ENCODE measurements at places on chromosomes 6 and 20.

DNA sequence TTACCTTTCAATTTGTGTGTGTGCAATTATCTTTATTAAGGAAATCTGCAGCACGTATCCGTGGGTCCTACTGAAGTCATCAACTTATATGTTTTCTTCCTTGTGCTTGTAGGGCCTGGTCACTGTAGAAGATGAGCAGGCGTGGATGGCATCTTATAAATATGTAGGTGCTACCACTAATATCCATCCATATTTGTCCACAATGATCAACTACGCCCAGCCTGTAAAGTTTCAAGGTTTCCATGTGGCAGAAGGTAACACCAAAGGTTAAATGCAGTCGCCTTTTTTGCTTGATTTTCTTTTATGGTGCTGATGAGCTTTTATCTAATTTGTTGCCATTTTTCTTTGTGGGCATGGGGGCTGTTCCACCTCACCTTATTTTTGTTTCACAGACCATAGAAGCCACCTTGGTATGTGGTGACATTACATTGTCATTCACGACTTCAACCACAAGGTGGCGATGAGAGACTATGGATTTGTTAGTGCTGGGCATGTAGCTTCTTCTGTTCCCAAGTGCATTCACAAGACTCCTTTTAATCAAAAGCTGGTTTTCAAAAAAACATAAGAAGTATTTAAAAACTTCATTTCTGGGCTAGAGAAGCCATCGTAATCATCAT lies 106.5 kb upstream of the LAMP5 start:
- DNase-seq: no peak

GRCh38 chr6:116280161-116280932 lies 617 bp upstream of the TSPYL1 start:
- no peak for DNase-seq

GRCh38 chr20:46031701-46032254 lies 2.8 kb downstream of the SLC12A5 start:
- no peak for DNase-seq

DNA sequence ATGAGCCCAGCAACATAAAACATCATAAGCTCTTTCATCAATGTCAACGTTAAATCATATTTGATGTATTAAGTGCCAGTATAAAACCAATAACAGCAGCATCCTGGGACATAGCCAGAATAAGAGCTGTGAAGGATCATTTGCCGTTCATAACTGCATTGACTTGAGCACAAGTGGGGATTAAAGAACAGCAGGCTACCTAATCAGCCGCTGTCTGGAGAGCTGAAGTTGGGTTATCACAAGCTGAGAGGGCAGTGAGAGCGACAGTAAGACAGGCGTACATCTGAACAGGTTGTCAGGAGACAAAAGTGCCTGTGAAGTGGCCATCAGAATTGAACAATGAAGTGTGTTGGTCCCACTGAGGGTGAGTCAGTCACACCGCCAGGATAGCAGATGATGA lies 269.6 kb downstream of the GRIK2 start:
- no peak for DNase-seq

- no peak for DNase-seq
These were observed 71.4 kb downstream of the FOXA2 start for GRCh38 chr20:22512911-22513489.

DNA sequence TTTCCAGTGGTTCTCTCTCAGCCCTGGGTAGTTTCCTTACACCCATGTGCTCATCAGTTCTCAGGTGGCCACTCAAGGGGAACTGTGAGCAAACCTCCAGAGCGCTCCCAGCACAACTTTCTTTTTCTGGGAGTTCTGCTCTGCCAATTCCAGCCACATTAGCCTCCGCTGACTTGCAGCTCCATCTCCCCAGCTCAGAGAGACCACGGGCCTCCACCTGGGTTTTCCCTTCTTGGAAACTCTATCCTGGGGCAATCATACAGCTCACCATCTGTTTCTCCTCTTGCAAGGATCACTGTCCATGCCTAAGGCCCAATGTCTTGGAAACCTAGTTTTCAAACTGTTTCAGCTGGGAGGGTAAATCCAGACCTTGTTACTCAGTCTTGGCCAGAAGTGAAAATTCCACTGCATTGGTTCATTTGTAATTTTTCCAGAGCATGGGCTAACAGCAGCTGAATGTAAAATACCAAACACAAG lies 129.9 kb downstream of the EYA2 start:
- DNase-seq: no peak

- no peak for DNase-seq
These were observed 22.6 kb downstream of the DYNLT1 start for GRCh38 chr6:158621694-158622544.

GRCh38 chr20:59817846-59818615 lies 115.4 kb downstream of the SYCP2 start:
- DNase-seq: no peak

DNA sequence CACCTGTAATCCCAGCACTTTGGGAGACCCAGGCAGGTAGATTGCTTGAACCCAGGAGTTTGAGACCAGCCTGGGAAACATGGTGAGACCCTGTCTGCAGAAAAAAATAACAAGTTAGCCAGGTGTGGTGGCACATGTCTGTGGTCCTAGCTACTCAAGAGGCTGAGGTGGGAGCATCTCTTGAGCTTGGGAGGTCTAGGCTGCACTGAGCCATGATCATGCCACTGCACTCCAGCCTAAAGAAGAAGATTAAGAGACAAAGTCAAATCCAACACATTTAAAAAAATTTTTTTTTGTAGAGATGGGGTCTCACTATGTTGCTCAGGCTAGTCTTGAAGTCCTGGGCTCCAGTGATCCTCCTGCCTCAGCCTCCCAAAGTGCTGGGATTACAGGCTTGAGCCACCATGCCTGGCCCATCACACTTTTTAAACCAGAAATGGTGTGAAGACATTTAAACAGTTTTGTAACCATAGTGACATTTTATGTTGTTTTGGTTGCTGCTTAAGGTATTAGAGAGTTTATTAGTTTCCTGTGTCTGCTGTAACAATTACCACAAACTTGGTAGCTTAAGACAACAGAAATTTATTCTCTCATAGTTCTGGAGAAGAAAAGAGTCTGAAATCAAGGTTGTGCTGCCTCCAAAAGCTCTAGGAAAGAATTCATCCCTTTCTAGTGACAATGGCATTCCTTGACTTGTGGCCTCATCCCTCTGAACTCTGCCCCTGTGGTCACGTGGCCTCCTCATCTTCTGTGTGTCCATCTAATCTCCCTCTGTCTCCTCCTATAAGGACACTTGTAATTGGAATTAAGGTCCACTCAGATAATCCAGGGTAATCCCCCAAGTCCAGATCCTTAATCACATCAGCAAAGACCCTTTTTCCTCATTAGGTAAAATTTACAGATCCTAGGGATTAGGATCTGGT lies 104.6 kb upstream of the TNFAIP3 start:
- no peak for DNase-seq

DNA sequence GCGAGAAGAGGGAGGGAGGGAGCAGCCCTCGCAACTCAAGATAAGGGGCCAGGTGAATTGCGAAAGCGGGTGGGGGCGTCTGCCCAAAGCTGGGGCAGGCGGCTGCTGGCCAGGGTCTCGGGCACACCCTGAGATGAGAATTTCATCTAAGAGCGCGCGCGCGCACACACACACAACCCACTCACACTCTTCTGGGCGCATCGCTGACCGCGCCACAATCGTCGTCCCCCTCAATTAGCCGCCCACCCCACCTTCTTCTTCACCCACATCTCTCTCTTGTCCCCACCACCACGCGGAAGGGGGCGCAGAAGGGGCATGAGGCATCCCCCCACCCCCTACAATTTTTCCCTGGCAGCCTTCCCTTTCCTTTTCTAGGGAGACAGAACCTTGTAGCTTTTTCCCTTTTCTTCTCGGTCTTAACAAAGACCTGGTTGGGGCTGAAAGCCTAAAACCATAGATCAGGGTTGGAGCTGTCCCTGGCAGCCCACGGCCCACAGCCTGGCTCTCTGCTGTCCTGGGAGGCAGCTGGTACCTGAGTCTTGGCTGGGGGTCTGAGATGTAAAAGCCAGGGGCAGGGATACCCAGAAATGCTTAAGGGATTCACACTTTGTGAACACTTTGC lies 737 bp upstream of the PTPRT start:
- DNase-seq: no peak

DNA sequence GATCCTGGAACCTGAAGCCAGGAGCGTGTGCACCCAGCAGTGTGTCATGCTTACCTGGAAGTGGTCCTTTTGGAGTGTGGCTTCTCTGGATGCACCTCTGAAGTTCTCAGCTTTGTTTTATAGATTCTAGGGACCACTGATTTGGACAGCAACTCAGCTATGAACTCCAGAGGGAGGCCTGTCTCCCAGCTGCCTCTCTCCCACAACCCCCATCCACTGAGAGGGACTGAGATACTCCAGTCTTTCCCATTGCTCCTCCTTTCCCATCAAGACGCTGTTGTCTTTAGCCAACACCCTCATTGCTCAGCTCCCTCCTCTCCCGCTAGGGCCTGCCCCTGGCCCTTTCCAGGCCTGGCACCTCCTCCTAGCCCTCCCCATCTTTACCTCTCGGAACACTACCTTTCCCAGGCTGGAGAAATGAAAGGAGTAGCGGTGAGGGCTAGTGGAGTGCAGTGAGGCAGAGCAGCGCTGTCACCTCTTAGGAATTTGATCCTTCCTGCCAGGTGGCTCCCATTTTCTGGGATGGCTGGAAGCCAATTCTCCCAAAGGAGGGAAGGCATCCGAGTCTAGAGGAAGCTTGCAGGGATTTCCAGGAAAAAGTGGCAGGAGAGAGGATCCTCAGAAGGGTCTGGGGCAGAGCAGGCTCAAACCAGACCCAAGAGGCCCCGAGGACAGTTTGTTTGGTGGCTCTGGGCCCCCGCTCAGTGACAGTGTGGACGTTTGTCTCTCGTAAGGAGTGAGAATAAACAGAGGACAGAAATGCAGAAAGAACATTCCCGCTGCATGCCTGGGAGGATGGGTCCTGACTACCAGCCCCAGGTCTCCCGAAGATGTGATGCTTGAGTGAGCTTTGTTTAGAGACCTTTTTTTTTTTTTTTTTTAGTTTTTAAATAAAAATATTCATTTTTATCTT lies at the start of gene LRRN4:
Gene LRRN4, minus strand, starts transcription at position 285 of the 913 bp plus-strand sequence. CDS start 1,261 bp downstream, outside the sequence.
- no peak for DNase-seq

GRCh38 chr6:113980937-113981554 lies 10.1 kb upstream of the HDAC2 start:
- no peak for DNase-seq

DNA sequence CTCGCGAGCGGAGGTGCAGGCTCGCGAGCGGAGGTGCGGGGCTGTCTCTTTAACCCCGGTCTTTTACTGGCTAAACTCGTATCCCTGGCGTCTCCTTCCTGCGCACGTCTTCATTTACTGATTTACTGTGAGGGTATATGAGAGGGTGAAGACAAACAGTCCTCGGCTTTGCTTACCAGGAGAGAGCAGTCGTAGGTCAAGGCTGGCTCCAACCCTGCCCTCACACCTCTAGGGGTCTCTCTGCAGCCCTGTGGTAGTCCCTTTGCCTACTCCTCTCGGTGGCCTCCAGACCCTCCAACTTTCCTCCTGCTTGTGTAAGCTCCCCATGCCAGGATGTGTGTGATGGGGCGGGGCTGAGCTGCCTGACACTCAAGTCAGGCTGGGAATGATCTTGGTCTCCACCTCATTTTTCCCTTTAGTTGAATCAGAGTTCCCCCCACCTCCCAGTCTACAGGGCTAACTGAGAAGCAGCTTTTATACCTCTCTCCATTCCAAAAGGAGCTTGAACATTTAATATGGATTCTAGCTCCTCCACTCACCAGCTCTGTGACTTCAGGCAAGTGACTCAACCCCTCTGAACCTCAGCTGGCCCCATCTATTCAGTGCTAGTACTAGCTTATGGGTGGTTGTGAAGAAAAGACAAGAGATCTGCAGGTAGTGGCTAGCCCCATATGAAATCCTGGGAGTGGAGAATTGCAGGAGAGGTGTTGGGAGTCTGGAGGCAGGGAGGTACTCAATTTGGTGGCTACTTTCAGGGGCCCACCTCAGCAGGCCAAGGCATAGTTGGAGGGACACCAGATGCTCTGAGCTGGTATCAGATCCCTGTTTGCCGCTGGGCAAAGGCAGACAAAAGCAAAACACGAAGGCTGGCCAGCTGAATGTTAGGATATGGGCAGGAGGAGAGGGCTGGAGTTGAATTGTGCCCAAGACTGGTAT lies 902 bp downstream of the SLC29A1 start:
- DNase-seq: no peak

DNA sequence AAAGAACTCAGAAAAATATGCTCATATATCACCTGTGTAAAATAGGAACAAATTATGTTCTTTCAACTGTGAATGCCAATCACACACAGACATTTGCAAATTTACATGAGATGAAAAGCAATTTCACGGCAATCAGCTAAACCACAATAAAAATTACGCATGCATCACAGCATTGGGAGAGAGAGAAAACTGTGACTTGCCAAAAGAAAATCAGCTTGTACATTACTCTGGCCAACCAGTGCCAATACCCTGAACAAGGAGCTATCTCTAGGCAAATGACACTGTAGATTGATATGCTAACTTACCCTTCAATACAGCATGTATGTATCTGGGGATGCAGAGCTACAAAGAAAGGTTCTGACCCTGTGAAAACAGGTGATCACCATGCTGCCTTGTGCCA lies 515.6 kb downstream of the EYS start:
- DNase-seq: no peak

- no peak for DNase-seq
These were observed 58.2 kb downstream of the CSE1L start for GRCh38 chr20:49104365-49104648.

GRCh38 chr6:51415501-51415900 lies 596.8 kb downstream of the TFAP2B start:
- no peak for DNase-seq
